T-cell (primary cell): ENCODE measurements at places on chromosomes 6 and 20. TPM values are rescaled to one million over a fixed set of nuclear protein-coding genes. Genes with fewer than 3 reads are reported as not detected.
A peak's percentile ranks its signal among the peaks of the same experiment; 100 is the strongest.

- H3K27me3 ChIP-seq = peaks cover 23% of the 10 kb centered on the region
- peaks cover 15% of the 10 kb centered on the region for H3K4me1 ChIP-seq
- no peak overlapping the region for H3K27ac ChIP-seq
These were observed 15.5 kb downstream of the GNAS-AS1 start for GRCh38 chr20:58835231-58835630.

- no peak for DNase-seq
- H3K4me1 ChIP-seq = peaks cover 4% of the 10 kb centered on the region
- no peaks in the 10 kb centered on the region for H3K36me3 ChIP-seq
- no peak overlapping the region for H3K27ac ChIP-seq
These were observed 31.4 kb downstream of the ACSS2 start for GRCh38 chr20:34907616-34908469.

- no peak for DNase-seq
- H3K27me3 ChIP-seq = no peaks in the 10 kb centered on the region
- peak overlapping the region; percentile 86 for H3K27ac ChIP-seq
These were observed 876 bp upstream of the TBPL1 start for GRCh38 chr6:133951881-133952814.

DNA sequence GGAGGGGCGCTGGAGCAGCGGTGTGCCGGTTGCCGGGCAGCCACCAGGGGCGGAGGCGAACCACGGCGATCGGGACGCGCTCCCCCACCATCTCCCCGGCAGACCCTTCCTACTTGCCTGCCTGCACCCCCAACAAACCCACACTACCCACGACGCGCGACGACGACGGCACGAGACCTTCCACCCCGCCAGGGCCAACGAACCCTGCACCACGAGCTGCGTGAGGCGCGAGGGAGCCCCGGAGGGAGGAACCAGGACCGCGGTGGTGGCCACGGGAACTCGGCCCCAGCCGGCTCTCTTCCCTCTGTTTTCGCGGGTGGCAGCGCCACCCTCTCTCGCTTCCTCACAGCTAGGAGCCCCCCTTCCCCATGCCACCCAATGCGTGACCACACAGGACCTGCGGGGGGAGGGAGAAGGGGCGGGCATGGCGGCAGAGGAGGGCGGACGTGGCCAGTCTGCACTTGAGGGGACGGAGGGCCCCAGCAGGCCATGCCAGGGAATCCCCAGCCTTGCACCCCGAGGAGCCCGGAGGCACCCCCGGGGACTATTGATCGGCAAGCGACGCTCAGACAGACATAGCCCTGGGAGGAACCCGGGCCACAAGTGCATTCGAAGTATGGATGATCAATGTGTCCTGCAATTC, 1516.4 kb upstream of the DEFB115 start:
- H3K4me1 ChIP-seq = no peaks in the 10 kb centered on the region
- no peak overlapping the region for H3K27ac ChIP-seq
- DNase-seq = no peak
- H3K4me3 ChIP-seq = no peak overlapping the region
- H3K36me3 ChIP-seq = no peaks in the 10 kb centered on the region

DNA sequence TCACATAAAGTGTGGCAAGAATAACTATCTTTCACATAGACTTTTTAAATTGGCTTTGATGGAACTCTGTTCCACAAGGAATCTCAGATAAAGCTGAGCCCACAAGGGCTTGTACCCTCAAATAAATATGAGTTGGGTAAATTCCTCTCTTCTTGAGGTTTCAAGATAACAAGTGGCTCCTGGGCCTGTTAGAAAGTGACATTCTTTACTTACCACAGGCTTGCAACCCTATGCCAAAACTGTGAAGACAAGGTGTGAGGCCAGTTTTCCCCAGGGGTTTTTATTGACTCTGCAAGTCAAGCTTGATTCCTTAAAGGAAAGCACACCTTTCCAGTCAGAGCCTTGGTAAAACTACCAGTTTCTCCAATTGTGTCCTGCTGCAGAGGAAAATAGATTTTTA, 664.8 kb upstream of the GJE1 start:
- H3K4me1 ChIP-seq = peaks cover 3% of the 10 kb centered on the region
- DNase-seq = no peak
- H3K36me3 ChIP-seq = no peaks in the 10 kb centered on the region
- no peaks in the 10 kb centered on the region for H3K27me3 ChIP-seq
- no peak overlapping the region for H3K4me3 ChIP-seq

DNA sequence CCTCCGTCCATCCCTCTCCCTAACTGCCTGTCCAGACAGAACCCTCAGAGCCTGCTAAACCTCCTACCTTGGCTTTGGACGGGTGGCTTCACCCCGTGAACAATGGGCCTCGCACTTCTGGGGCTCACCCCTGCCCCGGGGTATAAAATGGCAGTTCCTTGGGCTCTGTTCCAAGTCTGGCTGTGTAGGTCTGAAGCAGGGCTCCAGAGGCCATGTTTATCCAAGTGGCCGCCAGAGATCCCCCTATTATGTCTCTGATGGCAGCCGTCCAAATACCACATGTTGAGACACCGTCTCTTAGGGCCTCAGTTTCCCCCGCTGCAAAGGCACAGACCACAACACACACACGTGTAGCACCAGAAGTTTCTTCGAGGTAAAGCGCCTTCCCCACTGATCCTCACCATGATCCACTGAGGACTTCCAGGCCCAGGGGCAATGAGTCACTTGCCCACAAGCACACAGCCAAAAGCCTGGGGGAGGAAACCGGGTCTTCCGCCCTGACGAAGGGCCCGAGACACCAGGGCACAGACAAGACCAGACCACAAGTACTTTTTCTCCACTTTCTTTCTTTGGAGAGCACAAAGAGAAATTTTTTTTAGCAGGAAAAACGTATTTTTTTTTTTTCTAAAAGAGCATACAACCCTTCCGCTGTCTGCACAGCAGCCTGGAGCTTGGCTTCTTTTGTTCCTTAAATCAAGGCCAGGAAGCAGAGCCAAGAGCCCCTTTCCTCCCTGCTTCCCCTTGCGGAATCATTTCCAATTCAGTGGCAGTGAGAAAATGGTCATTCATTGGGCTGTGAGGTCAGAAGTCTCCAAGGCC, 11.8 kb downstream of the CPNE5 start:
- H3K4me3 ChIP-seq = no peak overlapping the region
- no peak for DNase-seq
- H3K4me1 ChIP-seq = no peaks in the 10 kb centered on the region
- no peaks in the 10 kb centered on the region for H3K27me3 ChIP-seq

- H3K36me3 ChIP-seq = peaks cover 28% of the 10 kb centered on the region
- no peak overlapping the region for H3K27ac ChIP-seq
- no peaks in the 10 kb centered on the region for H3K4me1 ChIP-seq
- no peak for DNase-seq
These were observed 39.0 kb upstream of the SLC22A1 start for GRCh38 chr6:160082627-160083026.

- no peaks in the 10 kb centered on the region for H3K4me1 ChIP-seq
- H3K4me3 ChIP-seq = no peak overlapping the region
These were observed 900.5 kb downstream of the C6orf118 start for GRCh38 chr6:164408868-164409267.

DNA sequence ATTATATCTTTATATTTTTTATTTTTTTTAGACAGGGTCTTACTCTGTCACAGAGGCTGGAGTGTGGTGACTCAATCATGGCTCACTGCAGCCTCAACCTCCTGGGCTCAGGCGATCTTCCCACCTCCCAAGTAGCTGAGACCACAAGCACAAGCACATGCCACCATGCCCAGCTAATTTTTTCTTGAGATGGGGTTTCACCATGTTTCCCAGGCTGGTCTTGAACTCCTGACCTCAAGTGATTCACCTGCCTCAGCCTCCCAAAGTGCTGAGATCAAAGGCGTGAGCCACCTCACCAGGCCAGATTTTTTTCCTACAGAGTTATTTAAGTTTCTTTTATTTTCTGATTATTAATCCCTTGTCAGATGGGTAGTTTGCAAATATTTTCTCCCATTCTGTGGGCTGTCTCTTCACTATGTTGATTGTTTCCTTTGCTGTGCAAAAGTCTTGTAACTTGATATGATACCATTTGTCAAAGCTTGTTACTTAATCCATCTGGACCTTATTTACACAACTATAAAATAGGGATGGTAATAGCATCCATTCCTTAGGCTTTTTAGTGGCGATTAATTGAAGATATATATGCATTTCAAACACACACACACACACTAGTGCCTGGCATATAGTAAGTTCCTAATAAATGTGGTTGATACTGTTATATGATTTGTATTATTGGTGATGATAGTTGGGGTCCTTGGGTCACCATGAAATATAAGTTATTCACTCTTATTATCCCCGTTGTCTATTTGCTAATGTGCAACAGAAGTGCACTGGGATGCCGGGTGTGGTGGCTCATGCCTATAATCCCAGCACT, 187.1 kb downstream of the BCAS1 start:
- no peak overlapping the region for H3K27ac ChIP-seq
- no peak overlapping the region for H3K4me3 ChIP-seq
- no peak for DNase-seq
- H3K4me1 ChIP-seq = peaks cover 28% of the 10 kb centered on the region
- no peaks in the 10 kb centered on the region for H3K27me3 ChIP-seq

GRCh38 chr6:44050872-44051505, 76.3 kb downstream of the MRPL14 start:
- no peak overlapping the region for H3K27ac ChIP-seq
- DNase-seq = no peak
- no peaks in the 10 kb centered on the region for H3K36me3 ChIP-seq
- H3K4me3 ChIP-seq = no peak overlapping the region
- no peaks in the 10 kb centered on the region for H3K4me1 ChIP-seq

GRCh38 chr6:134954272-134955000, 4.5 kb upstream of the ALDH8A1 start:
- DNase-seq = no peak
- H3K4me3 ChIP-seq = no peak overlapping the region
- H3K27ac ChIP-seq = no peak overlapping the region
- no peaks in the 10 kb centered on the region for H3K4me1 ChIP-seq
- H3K27me3 ChIP-seq = no peaks in the 10 kb centered on the region

DNA sequence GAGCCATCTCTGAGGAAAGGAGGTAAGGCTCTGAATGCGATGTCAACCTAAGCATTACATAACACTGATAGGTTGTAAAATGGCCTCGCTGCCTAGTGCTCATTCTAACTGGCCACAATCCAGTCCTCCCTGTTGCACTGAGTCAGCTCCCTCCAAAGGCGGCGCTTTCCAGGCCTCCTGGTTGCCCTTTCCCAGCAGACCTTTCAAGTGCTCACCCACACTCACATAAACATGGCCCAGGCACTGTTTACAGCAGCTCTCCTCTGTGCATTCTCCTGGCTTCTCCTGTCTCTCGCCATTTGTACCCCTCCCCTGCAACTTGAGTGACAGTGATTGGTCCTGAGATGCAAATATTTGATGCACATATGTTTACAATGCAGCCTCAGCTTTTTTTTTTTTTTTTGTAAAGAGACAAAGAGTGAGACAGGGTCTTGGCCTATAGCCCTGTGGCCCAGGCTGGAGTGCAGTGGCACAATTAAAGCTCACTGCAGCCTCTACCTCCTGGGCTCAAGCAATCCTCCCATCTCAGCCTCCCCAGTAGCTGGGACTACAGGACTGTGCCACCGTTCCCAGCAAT, 36.8 kb upstream of the PRND start:
- H3K4me3 ChIP-seq = no peak overlapping the region
- no peaks in the 10 kb centered on the region for H3K27me3 ChIP-seq
- peaks cover 43% of the 10 kb centered on the region for H3K4me1 ChIP-seq
- H3K27ac ChIP-seq = peak overlapping the region; percentile 78

DNA sequence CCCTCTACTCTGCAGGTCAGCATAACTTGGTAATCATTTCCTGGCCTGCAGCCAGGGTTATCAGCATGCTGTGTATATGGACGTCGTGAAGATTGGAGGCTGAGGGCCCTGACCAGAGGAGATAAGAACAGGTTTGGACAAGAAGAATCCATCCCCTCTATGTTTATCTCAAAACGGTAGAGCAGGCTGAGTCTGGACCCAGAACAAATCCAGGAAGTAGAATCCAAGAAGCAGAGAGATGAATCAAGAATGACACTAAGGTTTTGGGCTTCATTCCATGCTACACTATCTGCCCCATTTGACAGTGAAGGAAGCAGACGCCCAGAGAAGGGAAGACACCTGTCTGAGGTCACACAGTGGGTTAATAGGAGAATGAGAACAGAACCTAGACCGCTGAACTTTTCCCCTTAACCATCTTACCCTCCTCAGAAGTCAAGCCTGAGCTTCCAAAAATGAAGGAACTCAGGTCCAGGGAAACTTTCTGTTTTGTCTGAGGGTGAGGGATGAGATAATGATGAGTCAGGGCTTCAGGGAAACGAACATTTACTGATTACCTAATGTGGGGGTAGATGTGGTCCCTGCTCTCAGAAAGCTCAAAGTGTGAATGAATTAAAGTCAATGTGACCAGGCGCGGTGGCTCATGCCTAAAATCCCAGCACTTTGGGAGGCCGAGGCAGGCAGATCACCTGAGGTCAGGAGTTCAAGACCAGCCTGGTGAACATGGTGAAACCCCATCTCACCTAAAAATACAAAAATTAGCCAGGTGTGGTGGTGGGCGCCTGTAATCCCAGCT, 9.4 kb upstream of the COMMD7 start:
- no peak overlapping the region for H3K27ac ChIP-seq
- no peaks in the 10 kb centered on the region for H3K36me3 ChIP-seq
- no peaks in the 10 kb centered on the region for H3K4me1 ChIP-seq

- no peak for DNase-seq
- H3K27me3 ChIP-seq = no peaks in the 10 kb centered on the region
- no peak overlapping the region for H3K27ac ChIP-seq
- H3K4me1 ChIP-seq = no peaks in the 10 kb centered on the region
These were observed 45.2 kb upstream of the RALY start for GRCh38 chr20:33948480-33948879.

DNA sequence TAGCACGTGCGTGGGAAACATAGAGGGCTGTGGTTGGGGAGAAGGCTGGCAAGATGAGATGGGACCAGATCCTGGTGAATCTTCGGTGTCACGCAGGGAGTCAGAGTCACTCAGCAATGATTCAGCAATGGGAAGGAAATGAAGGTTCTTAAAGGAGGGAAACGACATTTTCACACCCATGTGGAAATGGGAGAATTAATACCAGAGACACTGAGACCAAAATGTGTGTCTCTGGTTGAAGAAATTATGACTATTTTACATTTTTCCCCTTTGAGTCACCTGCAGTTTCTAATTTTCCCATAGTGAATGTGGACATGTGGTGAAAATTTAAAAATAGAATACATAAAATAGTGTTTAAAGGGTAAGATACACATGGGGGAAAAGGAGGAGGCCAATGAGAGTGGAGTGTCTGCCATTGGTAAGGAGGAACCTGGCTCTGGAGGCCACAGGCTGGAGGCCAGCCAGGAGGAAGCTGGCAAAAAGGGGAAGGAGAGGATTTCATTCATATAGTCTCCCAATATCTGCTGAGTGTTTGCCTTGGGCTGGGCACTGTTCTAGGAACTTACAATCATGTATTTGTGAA, 17.5 kb downstream of the NRN1 start:
- H3K27ac ChIP-seq = no peak overlapping the region
- H3K27me3 ChIP-seq = peaks cover 10% of the 10 kb centered on the region
- no peak overlapping the region for H3K4me3 ChIP-seq

GRCh38 chr6:105077596-105078385, 102.0 kb downstream of the POPDC3 start:
- no peaks in the 10 kb centered on the region for H3K4me1 ChIP-seq
- H3K27ac ChIP-seq = no peak overlapping the region
- H3K27me3 ChIP-seq = no peaks in the 10 kb centered on the region
- H3K4me3 ChIP-seq = no peak overlapping the region
- DNase-seq = no peak
- H3K36me3 ChIP-seq = no peaks in the 10 kb centered on the region

FOXF2 gene
- total RNA-seq = not detected

SNRNP48 gene
- total RNA-seq = 13.6 TPM

BPIFA1 gene
- total RNA-seq = not detected

TGM3 gene
- not detected for total RNA-seq

KIAA0408 gene
- total RNA-seq = 6.4 TPM
